ENCODE measurements at places on chromosomes 3 and 15. TPM values are rescaled to one million over a fixed set of nuclear protein-coding genes. Genes with fewer than 3 reads are reported as not detected.

GRCh38 chr15:43093026-43093425 is 12.8 kb downstream of the UBR1 start:
- no peak for DNase-seq

DNA sequence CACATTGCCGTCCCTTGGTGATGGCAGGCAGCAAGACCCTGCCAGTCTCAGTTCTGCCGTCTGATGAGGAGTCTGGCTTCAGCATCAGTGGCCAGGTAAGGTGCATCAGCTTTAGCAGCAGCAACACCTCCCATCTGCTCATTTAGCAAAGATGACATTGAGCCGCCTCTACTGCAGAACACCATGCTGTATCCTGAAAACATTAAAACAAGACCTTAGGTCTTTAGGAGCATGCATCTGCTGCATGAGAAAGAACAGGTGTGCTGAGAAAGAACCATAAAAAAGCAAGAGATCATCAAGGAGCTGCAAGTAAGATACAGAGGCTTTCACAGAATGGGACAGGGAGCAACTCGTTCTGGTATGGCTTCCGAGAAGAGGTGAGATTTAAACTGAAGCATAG is 87.5 kb downstream of the SCN11A start:
- no peak for DNase-seq

DNA sequence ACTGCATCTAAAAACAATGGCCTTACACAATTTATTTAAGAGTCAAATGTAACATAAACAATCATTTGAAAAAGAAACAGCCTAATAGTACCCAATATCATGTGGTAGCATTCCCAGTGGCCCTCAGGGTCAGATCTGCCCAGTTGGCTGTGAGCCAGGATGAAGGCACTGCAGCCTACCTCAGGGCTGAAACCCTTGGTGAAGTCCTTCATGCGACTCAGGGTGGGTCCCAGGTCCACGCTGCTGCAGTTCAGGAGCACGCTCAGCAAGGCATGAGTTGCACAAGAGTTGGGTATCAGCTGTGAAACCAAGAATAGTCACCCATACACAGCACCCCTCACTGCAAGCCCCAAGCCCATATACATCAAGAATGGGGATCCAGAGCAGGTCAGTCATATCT is 37.1 kb downstream of the SEMA3G start:
- no peak for DNase-seq

DNA sequence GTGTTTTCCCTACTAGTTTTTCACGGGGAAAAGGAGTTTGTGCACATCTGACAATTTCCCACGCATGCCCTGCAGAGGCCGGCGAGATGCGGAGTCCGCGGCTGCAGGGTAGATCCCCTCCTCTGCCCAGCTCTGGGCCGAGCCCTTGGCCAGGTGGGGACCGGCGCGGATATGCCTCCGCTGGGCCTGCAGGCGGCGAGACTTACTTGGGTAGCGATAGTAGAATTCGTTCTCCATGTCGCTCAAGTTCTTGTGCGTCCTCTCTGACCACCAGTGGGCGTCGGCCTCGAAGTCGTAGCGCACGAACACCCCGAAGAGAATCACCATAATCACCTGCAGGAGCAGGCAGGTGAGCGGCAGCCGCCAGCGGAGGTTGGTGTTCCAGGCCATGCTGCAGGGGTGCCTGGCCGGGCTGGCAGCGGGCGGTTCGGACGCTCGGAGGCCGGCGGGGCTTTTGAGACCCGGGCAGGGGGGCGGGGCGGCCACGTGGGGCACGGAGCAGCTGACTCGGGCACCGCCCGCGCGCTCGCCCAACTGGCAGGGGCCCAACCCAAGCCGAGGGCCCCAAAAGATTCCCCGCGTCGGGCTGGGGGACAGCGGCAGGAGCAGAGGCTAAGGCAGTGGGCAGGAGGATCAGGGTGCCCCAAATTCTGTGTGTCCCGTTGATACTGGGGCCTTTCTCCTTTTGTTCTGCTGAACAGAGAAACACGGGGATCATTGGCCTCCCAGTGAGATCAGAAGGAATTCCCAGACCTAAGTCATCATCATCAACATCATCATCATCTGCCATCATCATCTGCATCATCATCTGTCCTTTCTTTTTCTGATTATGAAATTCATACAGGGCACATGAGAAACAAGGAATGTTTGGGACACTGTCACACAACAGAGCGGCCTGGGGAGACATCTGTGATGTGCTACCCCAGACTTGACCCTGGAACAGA is at the start of gene RHCG:
TSS of gene RHCG (minus strand) at position 429 of the 944 bp plus-strand sequence. CDS start at position 390, 39 bp downstream.
- no peak for DNase-seq

DNA sequence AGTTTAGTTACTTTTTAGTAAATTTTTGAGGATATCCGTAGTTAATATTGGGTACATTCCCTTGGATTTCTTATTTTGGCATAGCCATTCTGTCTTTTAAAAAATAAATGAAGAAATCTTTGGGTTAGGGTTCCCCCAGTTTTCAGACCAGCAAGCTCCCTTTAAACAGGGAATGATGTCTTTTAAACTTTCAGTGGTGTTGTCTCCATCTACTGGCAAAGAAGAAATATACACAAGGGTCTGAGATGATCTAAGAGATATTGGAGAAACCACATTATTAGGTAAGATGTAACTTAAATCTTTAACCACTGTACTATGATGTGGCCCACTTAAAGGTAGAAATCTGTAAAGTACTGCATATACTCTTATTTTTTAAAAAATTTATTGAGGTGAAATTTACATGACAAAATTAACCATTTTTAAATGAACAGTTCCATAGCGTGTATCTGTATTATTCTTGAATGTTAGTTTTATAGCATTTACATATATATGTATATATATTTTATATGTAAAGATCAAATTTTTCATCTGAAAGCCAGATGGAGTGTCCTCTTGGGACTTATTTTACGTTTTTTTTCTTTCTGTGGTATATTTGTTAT is 35.1 kb upstream of the EIF3J start:
- no peak for DNase-seq

DNA sequence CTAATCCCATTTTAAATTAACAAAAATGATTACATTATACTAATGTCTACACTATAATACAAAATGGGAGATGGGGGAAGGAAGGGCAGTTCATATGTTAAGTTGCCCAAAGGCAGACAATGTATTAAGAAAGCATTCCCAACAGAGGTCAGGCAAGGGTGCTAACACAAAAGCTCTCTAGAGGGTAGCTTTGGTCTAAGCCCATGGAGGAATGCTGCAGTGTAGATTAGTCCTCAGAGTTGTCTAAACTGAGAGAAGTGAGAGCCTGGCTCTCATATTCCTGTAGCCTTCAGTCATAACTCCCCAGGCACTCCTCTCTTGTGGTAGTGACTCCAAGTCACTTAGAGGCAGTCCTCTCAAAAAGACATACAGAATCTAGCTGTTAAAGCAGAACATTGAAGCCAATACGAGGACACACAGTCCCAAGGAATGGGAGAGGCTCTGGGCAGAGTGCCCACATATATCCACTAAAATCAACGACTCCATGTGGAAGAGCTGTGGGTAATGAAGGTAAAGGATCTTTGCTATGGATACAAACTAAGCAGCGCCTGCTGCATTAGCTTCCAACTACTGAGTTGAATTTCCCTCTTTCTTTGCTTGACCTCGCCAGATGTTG is 14.5 kb downstream of the NEK10 start:
- no peak for DNase-seq

- no peak for DNase-seq
Observed at GRCh38 chr3:116849261-116849688, 139.7 kb downstream of the TUSC7 start.

DNA sequence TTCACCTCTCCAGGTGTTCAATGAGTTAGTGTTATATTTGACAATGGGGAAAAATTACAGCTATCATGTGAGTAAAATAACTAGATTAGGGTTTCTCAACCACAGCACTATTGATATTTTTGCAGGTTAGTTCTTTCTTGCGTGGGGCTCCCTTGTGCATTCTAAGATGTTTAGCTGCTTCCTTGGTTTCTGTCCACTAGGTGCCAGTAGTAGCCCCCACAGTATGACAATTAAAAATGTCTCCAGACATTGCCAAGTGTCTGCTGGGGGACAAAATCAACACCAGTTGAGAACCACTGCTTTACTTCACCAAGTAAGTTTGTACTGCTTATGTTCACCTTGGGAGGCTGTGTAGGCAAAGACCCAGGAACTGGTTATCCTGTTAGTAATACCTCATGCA is 618.7 kb downstream of the EDEM1 start:
- no peak for DNase-seq

DNA sequence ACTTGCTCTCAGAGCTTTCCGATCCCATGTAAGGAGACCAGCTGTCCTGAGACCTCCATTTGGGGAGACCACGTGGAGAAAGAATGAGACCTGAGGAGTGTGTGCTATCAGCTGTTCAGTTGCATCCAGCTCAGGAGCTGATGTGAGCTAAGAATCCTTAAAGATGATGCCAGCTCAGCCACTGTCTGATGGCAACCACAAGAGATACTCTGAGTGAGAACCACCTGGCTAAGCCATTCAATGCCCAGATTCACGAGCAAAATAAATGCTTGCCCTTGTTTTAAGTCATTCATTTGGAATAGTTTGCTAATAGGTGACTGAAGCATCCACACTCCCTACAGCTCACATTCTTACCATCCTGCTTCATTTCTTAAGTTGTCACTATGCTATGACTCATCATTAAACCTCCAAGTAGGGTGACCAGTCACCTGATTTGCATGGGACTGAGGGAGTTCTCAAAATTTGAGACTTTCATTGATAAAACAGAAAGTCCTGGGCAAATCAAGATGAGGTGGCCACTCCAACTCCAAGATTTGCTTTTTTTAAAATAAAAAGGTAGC is 56.4 kb downstream of the SPTSSB start:
- no peak for DNase-seq

- no peak for DNase-seq
Observed at GRCh38 chr3:107739227-107739626, 216.5 kb downstream of the BBX start.

GRCh38 chr3:31530960-31531335 is 1.8 kb upstream of the STT3B start:
- no peak for DNase-seq

Gene EFCC1
- total RNA-seq, result 0.15 TPM

Gene MESP1
- total RNA-seq, result 0.37 TPM

Gene CPNE9
- total RNA-seq, result not detected

Gene METTL6
- 9.4 TPM for total RNA-seq

Gene CRYBG3
- 4.4 TPM for total RNA-seq

Gene FRG2C
- total RNA-seq, result not detected

Gene IGDCC3
- total RNA-seq, result not detected

All from CD4-positive, CD25-positive, alpha-beta regulatory T cell (primary cell).